Activated naive CD8-positive, alpha-beta T cell treated with anti-CD3 and anti-CD28 coated beads, Interleukin-2, amount 10 ng/mL, durations not matched to agents 7 days and 5 days (primary cell): ENCODE measurements at places on chromosomes 5 and 9.

DNA sequence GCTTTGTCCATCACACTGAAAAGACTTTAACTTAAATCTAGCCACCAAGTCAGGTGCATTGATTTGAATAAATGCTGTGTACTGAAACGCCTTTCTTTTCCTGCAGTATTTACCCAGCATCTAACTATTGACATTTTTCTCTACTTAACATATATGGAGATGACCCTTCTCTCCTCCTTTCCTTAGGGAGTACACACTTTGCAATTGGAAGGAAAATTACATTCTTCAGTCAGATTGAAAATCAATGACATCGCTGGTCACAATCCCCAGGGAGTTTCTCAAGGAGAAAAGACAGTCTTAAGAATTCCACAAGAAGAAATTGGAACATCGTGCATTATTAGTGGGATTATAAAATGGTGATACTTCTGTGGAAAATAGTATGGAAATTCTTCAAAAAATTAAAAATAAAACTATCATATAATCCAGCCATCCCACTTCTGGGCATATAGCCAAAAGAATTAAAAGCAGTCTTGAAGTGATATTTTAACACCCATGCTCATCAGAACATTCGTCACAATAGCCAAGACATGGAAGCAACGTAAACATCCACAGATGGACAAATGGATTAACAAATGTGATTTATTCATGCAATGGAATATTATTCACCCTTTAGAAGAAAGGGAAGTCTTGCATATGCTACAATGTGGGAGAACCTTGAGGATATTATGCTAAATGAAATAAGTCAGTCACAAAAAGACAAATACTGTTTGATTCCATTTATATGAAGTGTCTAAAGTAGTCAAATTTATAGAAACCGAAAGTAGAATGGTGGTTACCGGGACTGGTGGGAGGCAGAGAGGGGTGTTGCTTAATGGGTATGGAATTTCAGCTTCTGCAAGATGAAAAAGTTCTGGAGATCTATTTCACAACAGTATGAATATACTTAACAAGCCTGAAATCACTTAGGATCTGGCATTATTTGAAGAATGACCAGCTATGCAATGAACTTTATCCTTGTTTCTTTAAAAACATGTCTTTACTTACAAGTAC is 14.3 kb upstream of the FREM1 start:
- no peak for DNase-seq

DNA sequence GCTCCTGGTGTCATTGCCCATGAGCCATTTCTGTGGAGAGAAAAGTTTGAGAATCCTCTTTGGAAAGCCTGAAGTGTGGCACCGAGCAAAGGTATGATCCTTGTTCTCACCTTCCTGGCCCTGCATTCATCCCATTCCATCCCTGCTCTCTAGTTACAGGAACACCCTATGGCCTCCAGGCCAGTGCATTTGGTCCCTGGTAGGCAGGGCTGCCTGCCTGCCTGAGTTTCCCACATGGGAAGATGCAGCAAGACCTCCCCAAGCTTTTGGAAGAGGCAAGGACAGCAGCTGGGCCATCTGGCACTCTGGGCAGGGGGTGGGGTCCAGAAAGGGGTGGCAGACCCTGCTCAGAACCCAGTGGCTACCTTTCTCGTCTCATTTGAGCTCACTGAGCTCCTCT is 24.5 kb downstream of the IGIP start:
- DNase-seq, result no peak

GRCh38 chr9:93475856-93476255 is 22.5 kb upstream of the FAM120AOS start:
- no peak for DNase-seq

- peak; percentile 69 for DNase-seq
Measured at GRCh38 chr5:16617274-16617968, 624 bp upstream of the RETREG1 start.

GRCh38 chr5:142446131-142446959 is 121.5 kb upstream of the SPRY4 start:
- no peak for DNase-seq
